IMR-90 (cell line): ENCODE measurements at places on chromosomes 11 and 22. TPM values are rescaled to one million over a fixed set of nuclear protein-coding genes. Genes with fewer than 3 reads are reported as not detected.

DNA sequence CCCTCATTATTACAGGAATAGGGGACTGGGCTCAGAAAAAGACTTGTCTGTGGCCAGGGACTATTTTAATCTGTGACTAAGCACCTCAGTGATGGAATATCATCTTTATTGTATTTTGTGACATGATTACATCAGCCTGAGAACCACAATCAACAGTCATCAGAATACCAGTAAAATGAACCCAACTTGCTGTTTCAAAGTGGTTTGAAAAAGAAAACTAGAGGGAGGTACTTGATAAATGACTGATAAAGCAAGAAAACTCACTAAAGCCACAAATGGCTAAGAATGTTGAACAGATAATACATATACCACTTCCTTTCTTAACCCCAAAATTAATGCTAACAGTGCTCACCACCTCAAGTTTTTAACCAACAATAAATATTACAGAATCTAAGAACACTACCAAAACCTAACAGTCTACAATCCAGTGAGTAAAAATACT lies 155.7 kb downstream of the ATG16L2 start:
- H3K36me3 ChIP-seq, result no peaks in the 10 kb centered on the region
- H3K4me3 ChIP-seq, result no peak overlapping the region
- H3K4me1 ChIP-seq, result peaks cover 12% of the 10 kb centered on the region
- no peak overlapping the region for H3K27ac ChIP-seq
- DNase-seq, result peak; percentile 88
- no peaks in the 10 kb centered on the region for H3K27me3 ChIP-seq

DNA sequence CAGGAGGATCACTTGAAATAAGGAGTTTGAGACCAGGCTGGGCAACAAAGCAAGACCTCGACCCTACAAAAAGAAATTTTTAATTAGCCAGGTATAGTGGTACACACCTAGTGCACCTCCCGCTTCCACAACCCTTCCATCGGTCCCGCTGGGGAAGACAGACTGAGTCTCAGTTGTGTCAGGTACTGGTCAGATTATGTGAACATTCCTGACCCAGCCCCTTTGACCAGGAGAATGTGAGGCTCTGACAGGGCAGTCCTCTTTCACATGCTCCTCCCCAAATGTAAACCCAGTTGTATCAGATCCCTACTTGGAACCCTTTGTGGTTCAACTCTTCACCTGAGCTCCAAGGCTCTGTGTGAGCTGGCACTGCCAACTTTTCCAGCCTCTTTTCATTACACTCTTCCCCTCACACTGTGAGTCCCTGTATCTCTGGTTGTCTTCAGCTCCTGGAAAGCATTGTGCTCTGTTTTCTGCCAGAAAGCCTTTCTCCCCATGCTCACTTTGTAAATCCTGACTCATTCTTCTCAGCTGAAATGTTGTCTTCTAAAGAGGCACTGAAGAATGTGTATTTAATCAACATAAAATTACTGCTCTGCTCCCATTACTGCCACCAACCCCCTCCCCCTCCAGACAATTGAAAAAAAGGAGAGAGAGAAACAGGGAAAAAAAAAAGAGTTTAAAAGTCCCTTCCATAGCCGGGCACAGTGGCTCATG lies 2.1 kb upstream of the TTLL12 start:
- H3K36me3 ChIP-seq, result no peaks in the 10 kb centered on the region
- DNase-seq, result no peak
- peaks cover 7% of the 10 kb centered on the region for H3K27me3 ChIP-seq
- H3K27ac ChIP-seq, result no peak overlapping the region
- H3K4me3 ChIP-seq, result no peak overlapping the region

Gene APOBEC3A
- total RNA-seq, result not detected in 2 replicates

DNA sequence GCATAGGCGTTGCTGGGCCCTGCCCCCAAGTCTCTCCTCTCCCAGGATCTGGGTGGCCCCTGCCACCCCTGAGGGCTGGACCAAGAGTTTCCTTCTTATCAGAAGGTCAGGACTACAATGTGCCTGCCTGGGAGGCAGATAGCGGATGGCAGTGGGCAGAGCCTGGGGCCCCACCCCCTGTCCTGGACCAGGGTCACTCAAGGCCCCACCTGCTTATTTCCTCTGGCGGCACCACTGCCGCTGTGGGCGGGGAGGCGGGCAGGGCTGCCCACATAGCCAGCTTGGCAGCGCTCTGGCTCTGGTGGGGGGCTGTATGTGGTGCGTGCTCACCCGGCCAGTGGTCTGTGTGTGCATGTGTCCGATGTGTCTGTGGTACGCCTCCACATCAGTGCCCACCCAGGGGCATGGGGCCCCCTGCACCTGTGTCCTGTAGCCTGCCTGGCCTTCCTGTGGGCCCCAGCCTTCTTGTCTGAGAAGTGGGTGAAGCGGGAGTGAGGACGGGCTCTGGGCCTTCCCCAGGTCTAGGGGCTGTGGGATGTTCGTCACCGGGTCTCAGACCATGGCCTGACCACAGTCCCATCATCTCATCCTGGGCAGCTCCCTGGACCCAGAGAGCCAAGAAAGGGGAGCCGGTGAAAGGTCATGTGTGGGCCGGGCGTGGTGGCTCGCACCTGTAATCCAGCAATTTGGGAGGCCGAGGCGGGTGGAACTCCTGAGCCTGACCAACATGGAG lies 3.0 kb downstream of the GAS2L1 start:
- peaks cover 14% of the 10 kb centered on the region for H3K27me3 ChIP-seq
- DNase-seq, result no peak
- no peak overlapping the region for H3K4me3 ChIP-seq
- H3K27ac ChIP-seq, result no peak overlapping the region
- H3K36me3 ChIP-seq, result peaks cover 2% of the 10 kb centered on the region; the same call in 1 of the 2 replicates
- H3K4me1 ChIP-seq, result peaks cover 17% of the 10 kb centered on the region

Gene INS
- not detected in 2 replicates for total RNA-seq

- H3K4me1 ChIP-seq, result peaks cover 6% of the 10 kb centered on the region; the same call in 1 of the 2 replicates
- DNase-seq, result no peak
- H3K4me3 ChIP-seq, result no peak overlapping the region
- no peaks in the 10 kb centered on the region; the same call in 1 of the 2 replicates for H3K27me3 ChIP-seq
- no peaks in the 10 kb centered on the region for H3K36me3 ChIP-seq
- no peak overlapping the region for H3K27ac ChIP-seq
Observed at GRCh38 chr22:30265131-30265720, 1.4 kb downstream of the OSM start.

Gene CHRDL2
- total RNA-seq, result not detected in 2 replicates

- peaks cover under 1% of the 10 kb centered on the region; the same call in 1 of the 2 replicates for H3K4me1 ChIP-seq
- no peak overlapping the region for H3K4me3 ChIP-seq
Observed at GRCh38 chr11:75508051-75508561, 17.6 kb downstream of the GDPD5 start.

- no peak overlapping the region for H3K4me3 ChIP-seq
- H3K36me3 ChIP-seq, result no peaks in the 10 kb centered on the region
Observed at GRCh38 chr22:32574411-32574810, 99.8 kb downstream of the FBXO7 start.

Gene TENM4
- total RNA-seq, result 9.0 and 9.2 TPM in 2 replicates

Gene NNMT
- total RNA-seq, result 74.7 and 108 TPM in 2 replicates

- no peaks in the 10 kb centered on the region for H3K27me3 ChIP-seq
- no peak for DNase-seq
- H3K36me3 ChIP-seq, result peaks cover 36% of the 10 kb centered on the region
- H3K27ac ChIP-seq, result no peak overlapping the region
- peaks cover 12% of the 10 kb centered on the region for H3K4me1 ChIP-seq
- H3K4me3 ChIP-seq, result no peak overlapping the region
Observed at GRCh38 chr22:46795140-46795539, 32.7 kb downstream of the TBC1D22A start.

Gene CREBZF
- total RNA-seq, result 12.5 and 24.4 TPM in 2 replicates

Gene TMEM45B
- not detected in 2 replicates for total RNA-seq

Gene TST
- total RNA-seq, result 26.9 and 31.7 TPM in 2 replicates

- no peak for DNase-seq
- H3K27me3 ChIP-seq, result no peaks in the 10 kb centered on the region
- no peaks in the 10 kb centered on the region for H3K4me1 ChIP-seq
- no peak within 1 kb of the TSS for H3K4me3 ChIP-seq
- H3K27ac ChIP-seq, result no peak within 1 kb of the TSS
Observed at GRCh38 chr11:133531971-133532651, at the start of gene OPCML. TSS of gene OPCML (minus strand) at chr11:133532501.

Gene PTS
- 21.0 and 63.6 TPM in 2 replicates for total RNA-seq

GRCh38 chr22:19959043-19959586 lies 17.5 kb upstream of the TXNRD2 start:
- H3K27me3 ChIP-seq, result no peaks in the 10 kb centered on the region
- peak; percentile 39 for DNase-seq
- H3K4me3 ChIP-seq, result no peak overlapping the region
- H3K27ac ChIP-seq, result no peak overlapping the region
- peaks cover 25% of the 10 kb centered on the region for H3K4me1 ChIP-seq

- no peak overlapping the region for H3K27ac ChIP-seq
- H3K4me1 ChIP-seq, result peaks cover 14% of the 10 kb centered on the region
- no peak overlapping the region for H3K4me3 ChIP-seq
- H3K36me3 ChIP-seq, result peaks cover 28% of the 10 kb centered on the region
- no peaks in the 10 kb centered on the region for H3K27me3 ChIP-seq
- DNase-seq, result no peak
Observed at GRCh38 chr11:64238999-64239398, 1.9 kb upstream of the FKBP2 start.

Gene KIRREL3
- total RNA-seq, result 10.9 and 12.8 TPM in 2 replicates

DNA sequence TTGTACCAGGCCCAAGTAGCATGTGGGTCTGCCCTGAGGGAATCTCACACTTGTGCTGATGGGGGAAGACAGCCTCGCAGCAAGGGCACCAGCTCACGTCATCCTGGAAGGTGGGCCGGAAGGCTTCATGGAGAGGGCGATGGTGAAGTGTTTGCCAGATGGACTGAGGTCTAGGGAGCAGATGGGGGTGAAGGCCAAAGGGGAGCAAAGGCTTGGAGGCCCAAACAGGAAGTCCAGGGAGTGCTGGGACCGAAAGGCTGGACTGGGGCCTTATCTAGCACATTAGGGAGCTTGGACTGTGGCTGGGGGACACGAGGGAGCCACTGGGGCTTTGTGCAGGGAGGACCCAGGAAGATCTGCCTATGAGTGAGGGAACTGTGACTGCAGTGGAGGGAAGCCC lies 1.2 kb upstream of the TNFRSF13C start:
- H3K4me1 ChIP-seq, result no peaks in the 10 kb centered on the region
- no peak overlapping the region for H3K27ac ChIP-seq
- no peak overlapping the region for H3K4me3 ChIP-seq
- DNase-seq, result no peak

Gene RGL4
- not detected in 2 replicates for total RNA-seq

Gene ZFPL1
- 24.0 and 27.2 TPM in 2 replicates for total RNA-seq

- H3K27ac ChIP-seq, result no peak overlapping the region
- H3K4me1 ChIP-seq, result peaks cover 3% of the 10 kb centered on the region; the same call in 1 of the 2 replicates
- H3K27me3 ChIP-seq, result peaks cover 10% of the 10 kb centered on the region
- H3K36me3 ChIP-seq, result no peaks in the 10 kb centered on the region
Observed at GRCh38 chr11:11027288-11027687, 169.4 kb upstream of the ZBED5 start.

GRCh38 chr22:46469711-46470110 lies 67.7 kb downstream of the CELSR1 start:
- H3K36me3 ChIP-seq, result no peaks in the 10 kb centered on the region
- no peak for DNase-seq
- no peak overlapping the region for H3K27ac ChIP-seq

DNA sequence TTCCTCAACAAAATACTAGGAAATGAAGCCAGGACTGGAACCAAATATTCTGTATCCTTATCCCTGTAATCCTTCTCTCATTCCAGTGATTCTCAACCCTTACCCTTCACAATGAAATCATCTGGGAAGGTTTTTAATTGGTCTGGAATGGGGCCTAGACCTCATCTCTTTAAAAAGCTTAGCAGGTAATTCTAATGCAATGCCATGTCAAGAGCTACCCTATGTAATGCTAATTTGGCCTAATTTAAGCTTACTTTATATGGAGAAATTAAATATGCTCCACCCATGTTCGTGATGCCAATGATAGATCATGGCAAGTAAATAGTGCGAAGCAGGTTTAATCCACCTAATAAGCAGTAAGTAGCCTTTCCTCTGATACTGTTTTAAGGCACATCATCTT lies 101.7 kb downstream of the SGSM3 start:
- H3K27me3 ChIP-seq, result no peaks in the 10 kb centered on the region
- H3K4me1 ChIP-seq, result peaks cover 3% of the 10 kb centered on the region
- peaks cover 3% of the 10 kb centered on the region; the same call in 1 of the 2 replicates for H3K36me3 ChIP-seq
- DNase-seq, result no peak
- no peak overlapping the region for H3K4me3 ChIP-seq

DNA sequence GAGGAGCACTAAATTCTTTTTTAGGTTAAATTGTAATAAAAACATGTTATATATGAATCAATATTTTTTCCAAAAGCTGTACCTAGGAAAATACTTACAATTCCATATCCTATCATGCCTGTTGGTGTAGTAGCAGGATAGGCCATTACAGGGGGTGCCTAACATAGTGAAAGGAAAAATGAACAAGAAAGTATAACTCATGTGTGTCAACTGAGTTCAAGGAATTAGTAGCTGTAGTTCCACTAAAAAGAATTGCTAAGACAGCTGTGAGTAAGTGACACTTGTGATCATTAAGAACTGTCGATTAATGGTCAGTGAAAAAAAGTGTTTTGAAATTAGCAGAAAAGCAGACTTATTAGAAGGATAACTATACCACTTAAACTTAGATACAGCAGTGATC lies 92.4 kb downstream of the PICALM start:
- no peak overlapping the region for H3K4me3 ChIP-seq
- peaks cover 2% of the 10 kb centered on the region for H3K4me1 ChIP-seq
- DNase-seq, result no peak
- no peak overlapping the region for H3K27ac ChIP-seq
- peaks cover 38% of the 10 kb centered on the region for H3K36me3 ChIP-seq
- no peaks in the 10 kb centered on the region for H3K27me3 ChIP-seq

DNA sequence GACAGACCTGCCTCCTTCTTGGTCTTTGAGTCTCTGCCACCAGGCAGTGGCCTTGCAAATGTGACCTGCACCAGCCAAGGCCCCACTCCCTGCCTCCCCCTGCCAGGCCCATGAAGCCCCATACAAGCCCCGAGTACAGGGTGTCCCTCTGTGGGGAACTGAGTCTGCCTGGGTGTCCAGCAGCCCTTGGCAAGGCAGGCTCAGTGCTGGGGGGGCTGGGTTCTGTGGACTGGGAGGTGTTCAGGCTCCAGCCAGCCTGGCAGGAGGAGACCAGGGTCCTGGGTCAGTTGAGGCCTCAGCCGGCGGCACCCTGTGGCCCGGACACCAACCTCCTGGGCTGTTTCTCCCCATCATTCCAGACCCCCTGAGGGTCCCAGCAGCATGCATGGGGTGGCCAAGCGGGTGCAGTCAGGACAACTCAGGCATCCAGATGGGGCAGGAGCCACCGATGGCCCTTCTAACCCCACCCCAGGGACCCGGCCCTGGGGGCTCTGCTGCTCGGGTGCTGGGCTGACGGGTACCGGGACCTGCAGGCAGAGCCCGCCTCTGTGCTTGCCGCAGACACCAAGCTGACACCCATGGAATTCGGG lies 5.7 kb downstream of the MUC5AC start:
- H3K27ac ChIP-seq, result no peak overlapping the region
- no peak for DNase-seq
- no peak overlapping the region for H3K4me3 ChIP-seq
- no peaks in the 10 kb centered on the region for H3K4me1 ChIP-seq

Gene TSSK2
- not detected in 2 replicates for total RNA-seq

- DNase-seq, result no peak
- H3K4me1 ChIP-seq, result no peaks in the 10 kb centered on the region
- no peak overlapping the region for H3K27ac ChIP-seq
- H3K27me3 ChIP-seq, result no peaks in the 10 kb centered on the region
Observed at GRCh38 chr22:25650833-25651232, 86.4 kb downstream of the GRK3 start.
